ENCODE measurements at places on chromosomes 16 and 17. TPM values are rescaled to one million over a fixed set of nuclear protein-coding genes. Genes with fewer than 3 reads are reported as not detected.

Gene TEDC2
- polyA plus RNA-seq: 16.6 TPM

DNA sequence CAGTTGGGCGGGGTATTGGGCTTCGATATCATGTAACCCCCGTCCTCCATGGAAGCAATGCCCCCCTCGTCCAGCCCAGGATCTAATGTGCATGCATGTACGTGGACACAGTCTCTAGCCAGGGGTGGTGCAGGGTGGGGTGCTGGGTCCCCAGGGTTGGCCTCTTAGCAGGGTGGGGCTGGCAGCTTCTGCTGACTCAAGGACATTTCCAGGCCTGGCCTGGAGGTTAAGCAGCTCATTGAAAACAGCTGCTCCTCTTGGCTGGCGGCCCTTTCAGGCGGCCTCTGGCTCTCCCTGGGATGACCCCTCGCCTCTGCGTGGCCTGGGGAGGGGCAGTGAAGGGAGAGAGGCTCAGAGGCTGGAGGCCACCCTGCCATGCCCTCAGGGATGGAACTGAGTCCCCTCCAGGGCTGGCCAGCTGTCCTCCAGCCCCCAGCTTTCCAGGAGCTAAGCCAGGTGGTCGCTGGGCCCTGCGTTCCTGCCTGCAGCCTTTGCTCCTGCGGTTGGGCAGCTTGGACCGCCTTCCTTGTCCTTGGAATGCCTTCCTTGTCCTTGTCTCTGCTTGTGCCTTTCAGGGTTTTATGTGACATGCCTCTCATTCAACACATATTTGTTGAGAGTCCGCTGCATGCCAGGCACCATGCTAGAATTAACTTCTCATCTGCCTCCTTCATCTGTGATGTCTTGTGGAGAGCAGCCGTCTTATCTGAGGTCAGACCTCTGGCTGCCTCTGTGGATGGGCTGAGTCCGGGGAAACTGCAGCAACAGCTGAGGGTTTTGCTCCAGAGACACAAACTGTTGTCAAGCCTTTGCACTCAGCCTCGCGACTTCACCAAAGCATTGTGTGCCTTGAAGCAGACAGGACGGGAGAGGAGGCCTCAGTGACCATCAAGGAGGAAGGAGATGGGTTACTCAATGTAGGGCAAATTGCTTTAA is 26.6 kb downstream of the MRC2 start:
- DNase-seq: peak; percentile 38

Gene KRT31
- polyA plus RNA-seq: not detected

GRCh38 chr17:50199803-50200456 is 1.5 kb downstream of the COL1A1 start:
- DNase-seq: no peak

DNA sequence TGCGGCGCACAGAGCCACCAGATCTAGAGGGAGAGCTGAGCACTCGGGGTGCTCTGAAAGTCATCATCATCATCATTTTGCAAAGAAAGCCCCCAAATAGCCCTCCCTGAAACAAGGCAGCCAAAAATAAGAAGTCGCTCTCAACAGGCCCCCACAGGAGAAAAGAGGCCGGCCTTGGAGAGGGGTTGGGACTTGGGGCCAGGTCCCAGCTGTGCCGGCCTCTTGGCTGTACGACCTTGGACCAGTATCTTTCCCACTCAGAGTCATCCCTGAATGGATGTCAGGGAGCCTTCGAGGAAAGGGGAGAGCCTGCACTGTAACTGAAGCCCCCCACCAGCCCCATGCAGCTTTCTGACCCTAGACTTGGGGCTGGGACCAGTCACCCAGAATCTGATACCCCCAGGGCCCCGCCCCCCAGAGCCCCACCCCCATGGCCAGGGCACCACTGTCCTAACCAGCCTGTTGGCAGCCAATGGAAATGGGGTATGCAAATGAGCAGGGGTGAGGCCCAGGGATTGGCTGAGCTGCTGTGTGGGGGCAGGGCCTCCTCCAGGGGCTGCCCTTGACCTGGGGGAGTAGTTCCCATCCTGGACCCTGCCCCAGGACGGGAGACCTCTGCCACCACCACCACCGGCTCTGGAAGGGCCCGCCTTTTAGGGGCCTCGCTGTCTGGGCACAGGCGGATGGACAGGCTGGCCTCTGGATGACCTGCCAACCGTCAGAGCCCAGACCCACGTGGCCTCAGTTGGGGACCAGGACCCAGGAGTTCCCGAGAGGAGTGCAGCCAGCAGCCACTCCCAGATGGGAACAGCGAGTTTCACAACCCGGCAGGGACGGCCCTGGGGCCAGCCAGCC is 15.4 kb downstream of the ZFPM1 start:
- DNase-seq: no peak

DNA sequence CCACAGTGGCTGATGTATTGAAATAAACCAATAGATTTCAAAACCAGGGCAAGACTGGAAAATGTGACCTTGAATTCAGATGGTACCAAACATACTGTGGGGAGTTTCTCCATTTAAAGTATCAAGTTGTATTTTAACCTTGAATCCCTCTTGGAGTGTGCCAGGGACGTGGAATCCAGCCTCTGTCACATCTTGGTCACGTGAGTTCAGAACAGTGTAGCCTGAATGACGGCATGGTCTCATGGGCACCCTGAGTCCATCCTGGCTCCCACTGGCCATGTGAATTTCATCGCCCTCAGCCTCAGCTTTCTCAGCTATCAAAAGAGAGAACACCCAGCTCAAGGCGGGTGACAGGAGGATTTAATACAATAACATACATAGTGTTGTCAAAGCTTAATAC is 6.8 kb downstream of the ZNF771 start:
- no peak for DNase-seq

- no peak for DNase-seq
Observed at GRCh38 chr17:6623941-6624340, 16.6 kb downstream of the KIAA0753 start.

Gene TSPAN10
- 1.9 TPM for polyA plus RNA-seq

DNA sequence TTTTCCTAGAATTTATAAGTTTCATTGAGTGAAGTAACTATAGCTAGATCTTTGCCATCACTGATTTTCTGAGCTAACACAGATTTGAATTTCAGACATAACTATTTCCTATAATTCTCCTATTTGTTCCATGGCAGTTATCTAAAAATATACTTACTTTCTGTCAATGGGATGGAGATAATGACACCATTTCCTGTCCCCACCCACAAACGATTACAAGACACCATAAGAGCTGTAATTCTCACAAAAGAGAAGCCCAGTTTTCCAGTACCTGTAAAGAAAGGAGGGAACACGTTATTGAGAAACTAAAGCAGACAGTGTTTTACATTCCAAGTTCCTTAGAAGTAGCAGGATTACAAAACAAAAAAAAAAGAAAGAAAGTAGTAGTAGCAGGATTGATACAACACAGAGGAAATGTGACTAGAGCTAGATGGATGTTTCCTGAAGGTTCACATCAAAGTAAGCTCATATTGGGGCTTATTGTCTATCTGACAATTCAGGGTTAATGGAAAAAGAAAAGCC is 110.9 kb upstream of the TOB1 start:
- DNase-seq: no peak

Gene FLYWCH2
- polyA plus RNA-seq: 32.5 TPM

- no peak for DNase-seq
Observed at GRCh38 chr17:38918129-38918913, 7.1 kb upstream of the LASP1NB start.

Gene PIRT
- polyA plus RNA-seq: 0.11 TPM

DNA sequence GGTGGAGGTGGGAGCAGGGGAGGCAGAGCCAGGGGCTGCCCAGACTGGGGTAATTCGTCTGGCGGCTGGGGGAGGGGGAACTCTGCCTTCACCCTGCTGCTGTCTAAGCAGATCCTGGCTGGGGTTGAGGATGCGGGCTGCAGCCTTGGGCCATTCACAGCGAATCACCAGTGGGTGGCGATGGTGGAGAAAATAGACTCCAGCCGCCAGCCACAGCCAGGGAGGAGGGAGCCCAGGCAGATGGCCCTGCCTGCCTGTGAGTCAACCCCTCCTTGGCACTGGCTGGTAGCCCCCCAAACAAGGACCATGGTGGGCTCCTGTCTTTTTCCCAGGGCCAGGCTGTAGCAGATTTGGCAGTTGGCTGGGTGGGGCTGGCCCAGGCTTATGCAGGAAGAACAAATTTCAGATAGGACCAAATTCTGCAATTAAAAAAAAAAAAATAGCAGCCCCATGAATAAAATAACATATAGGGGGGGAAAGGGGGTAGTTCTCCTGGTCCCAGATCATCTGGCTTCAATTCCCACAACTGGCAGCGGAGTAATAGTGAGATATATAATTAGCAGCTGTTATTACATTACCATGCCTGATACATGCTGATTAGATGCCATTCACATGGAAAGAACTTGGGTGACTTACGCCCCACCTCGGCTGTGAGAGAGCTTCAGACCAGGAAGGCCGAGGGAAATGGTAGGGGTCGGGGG is 41.5 kb upstream of the CDH5 start:
- no peak for DNase-seq

- no peak for DNase-seq
Observed at GRCh38 chr17:36632916-36633771, 31.8 kb downstream of the MRM1 start.

GRCh38 chr16:85225257-85225656 is 113.0 kb upstream of the CIBAR2 start:
- DNase-seq: no peak

DNA sequence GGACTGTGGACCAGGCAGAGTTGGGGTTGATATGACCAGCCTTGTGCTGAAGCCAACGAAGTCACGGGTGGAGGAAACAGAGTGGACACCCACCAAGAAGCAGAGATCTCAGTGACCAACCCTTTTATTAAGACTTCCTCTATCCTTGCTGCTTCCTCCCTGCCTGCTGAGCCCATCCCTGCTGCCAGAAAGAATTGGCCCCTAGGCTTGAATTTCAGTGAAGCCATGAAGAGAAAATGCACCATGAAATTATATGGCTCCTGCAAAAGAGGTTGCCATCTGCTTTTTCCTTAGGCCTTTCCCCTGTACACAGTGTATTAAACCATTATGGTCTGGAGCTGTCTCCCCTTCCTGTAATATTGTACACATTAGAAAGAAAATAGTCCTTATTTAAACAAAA is 246.7 kb downstream of the HS3ST3B1 start:
- DNase-seq: no peak

- no peak for DNase-seq
Observed at GRCh38 chr16:67011274-67011673, 17.7 kb upstream of the CBFB start.

Gene ZP2
- 0.12 TPM for polyA plus RNA-seq

- no peak for DNase-seq
Observed at GRCh38 chr17:49016775-49017463, 19.7 kb downstream of the IGF2BP1 start.

Gene KRTAP17-1
- not detected for polyA plus RNA-seq

Gene CSH1
- polyA plus RNA-seq: 1.8 TPM

DNA sequence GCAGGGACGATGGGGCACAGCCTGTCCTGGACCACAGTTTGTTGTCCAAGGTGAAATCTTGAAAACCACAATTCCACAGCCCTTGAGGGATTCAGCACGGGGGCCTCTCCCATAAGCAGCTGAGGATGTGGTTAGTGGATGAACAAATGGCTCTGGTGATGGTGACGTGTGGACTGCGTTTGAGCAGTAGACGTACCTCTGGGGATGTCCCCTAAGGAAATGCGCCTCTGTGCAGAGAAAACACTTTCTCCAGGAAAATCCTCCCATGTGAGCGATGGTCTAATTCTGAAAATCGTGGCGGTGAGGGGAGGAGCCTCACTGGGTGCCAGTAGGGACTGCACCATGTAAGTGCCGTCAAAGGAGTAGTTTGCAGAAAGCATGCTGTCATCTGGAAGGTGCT is 2.7 kb upstream of the SEPTIN12 start:
- DNase-seq: no peak

Gene MYADML2
- polyA plus RNA-seq: 0.24 TPM

Gene TLCD3B
- 1.1 TPM for polyA plus RNA-seq

Gene IKZF3
- polyA plus RNA-seq: 0.33 TPM

DNA sequence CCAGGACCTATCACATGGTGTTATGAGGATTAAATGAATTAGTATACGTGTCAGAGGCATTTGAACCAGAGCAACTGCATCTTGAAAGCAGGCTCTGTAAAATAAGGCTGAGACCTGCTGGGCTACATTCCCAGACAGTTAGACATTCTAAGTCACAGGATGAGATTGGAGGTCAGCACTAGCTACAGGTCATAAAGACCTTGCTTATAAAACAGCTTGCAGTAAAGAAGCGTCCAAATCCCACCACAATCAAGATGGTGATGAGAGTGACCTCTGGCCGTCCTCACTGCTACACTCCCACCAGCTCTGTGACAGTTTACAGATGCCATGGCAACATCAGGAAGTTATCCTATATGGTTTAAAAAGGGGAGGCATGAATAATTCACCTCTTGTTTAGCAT is 71.8 kb downstream of the IRF8 start:
- no peak for DNase-seq

GRCh38 chr16:47392081-47392480 is 68.8 kb downstream of the ITFG1 start:
- DNase-seq: no peak

- no peak for DNase-seq
Observed at GRCh38 chr17:21149621-21150020, 22.9 kb downstream of the DHRS7B start.
